ENCODE measurements at places on chromosomes 6 and 20. TPM values are rescaled to one million over a fixed set of nuclear protein-coding genes. Genes with fewer than 3 reads are reported as not detected.

- no peak for DNase-seq
Measured at GRCh38 chr6:90508753-90509152, 78.1 kb downstream of the MAP3K7 start.

DNA sequence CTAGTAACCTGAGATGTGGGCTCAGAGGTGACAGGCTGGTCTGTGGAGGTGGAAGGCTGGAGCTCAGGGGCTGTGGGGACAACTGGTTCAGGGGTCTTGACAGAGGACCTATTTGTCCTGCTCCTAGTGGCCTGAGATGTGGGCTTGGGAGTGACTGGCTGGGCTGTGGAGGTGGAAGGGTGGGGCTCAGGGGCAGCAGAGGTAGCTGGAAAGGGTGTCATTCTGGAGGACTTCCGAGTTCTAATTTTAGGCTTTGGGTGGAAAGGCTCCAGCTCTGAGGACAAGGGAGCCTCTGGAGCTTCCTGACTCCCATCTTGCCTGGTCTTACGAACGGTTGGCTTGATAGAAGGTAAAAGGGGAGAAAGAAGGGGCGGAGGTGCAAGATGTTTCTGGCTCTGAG, 11.5 kb downstream of the MDC1 start:
- DNase-seq = no peak

GRCh38 chr20:61963149-61963548, 102.5 kb downstream of the TAF4 start:
- DNase-seq = no peak

DNA sequence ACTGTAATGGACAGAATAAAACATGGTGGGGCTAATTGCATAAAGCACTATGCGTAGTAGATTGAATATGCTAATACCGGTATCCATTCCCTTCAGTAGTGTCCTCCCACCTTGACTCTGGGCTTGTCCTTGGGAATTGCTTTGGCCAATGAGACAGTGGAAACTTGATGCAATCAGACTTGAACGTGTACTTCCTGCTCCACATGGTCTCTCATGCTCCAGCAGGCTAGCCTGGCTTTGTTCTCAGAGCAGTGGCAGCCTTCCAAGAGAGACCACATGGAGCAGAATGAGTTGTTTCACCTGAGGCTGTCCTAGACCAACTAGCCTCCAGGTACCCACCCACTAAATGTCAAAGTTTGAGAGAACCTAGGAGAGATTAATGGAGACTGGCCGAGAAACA, 37.0 kb upstream of the BTBD3 start:
- DNase-seq = no peak

GRCh38 chr6:142839686-142840040, 105.3 kb downstream of the HIVEP2 start:
- DNase-seq = no peak

ATG5 gene
- 48.2 TPM for total RNA-seq

EDN3 gene
- total RNA-seq = not detected

All from pulmonary artery endothelial cell (primary cell).